ENCODE measurements at places on chromosomes 5 and 9.

DNA sequence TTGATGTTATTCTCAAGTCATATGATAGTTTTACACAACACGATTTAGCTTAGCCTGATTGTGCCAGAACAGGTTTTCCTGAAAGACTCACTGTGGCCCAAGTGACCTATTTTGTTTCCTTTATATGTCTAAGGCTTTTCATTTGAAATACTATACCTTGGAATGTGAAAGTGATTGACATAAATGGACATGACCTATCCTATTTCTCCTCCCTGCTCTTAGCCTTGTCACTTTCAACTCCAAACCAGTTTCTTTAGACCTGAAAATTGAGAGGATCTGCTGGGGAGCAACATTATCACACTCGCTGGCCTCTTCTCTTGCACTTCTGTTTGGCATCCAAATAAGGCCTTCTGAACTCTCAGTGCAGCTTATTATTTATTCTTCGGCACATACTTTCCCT, 496.8 kb downstream of the MAT2B start:
- DNase-seq = no peak

GRCh38 chr9:107755246-107755645, 265.7 kb upstream of the KLF4 start:
- DNase-seq = no peak

GRCh38 chr9:95510709-95511615, 5.8 kb downstream of the PTCH1 start:
- peak; percentile 85 for DNase-seq

GRCh38 chr9:81822967-81823366, 105.3 kb upstream of the SPATA31D4 start:
- DNase-seq = no peak

DNA sequence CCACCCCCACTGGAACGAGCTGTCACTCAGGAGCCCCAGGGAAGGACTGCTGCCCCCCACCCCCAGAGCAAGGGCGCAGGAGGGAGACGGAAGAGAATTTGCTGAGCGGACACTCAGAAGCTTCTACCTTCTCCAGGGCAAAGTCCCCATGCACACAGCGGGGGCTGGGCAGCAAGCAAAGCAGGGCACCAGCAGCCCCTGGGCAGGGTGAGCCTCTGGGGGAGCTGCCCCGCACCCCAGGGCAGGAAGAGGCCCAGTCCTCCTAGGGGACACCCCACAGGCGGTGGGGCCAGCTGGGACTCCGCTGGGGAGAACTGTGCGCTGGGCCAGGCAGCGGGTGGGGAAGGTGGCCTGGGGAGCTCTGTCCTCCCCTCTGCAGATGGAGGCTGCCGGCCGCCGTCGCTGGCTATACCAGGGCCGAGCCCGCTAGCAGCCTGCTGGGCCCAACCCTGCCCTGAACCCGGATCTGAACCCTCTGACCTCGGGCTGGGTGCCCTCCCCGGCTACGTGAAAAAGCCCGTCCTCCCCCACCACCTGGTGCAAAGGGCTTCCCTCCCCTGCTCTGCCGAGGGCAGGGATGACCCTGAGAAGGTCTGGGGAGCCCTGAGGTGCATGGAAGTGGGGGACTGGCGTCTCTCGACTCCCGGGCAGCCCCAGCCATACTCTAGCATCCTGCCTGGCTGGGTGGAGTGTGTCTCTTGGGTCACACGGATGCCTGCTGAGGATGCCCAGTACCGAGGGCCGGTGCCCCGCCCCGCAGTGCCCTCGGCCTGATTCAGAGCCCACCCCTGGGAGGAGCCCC, 597 bp upstream of the SLC34A3 start:
- DNase-seq = no peak

- DNase-seq = no peak
Observed at GRCh38 chr5:149672701-149673476, 57.2 kb upstream of the PPARGC1B start.

GRCh38 chr5:123425431-123425830, 2.2 kb upstream of the CEP120 start:
- DNase-seq = no peak

DNA sequence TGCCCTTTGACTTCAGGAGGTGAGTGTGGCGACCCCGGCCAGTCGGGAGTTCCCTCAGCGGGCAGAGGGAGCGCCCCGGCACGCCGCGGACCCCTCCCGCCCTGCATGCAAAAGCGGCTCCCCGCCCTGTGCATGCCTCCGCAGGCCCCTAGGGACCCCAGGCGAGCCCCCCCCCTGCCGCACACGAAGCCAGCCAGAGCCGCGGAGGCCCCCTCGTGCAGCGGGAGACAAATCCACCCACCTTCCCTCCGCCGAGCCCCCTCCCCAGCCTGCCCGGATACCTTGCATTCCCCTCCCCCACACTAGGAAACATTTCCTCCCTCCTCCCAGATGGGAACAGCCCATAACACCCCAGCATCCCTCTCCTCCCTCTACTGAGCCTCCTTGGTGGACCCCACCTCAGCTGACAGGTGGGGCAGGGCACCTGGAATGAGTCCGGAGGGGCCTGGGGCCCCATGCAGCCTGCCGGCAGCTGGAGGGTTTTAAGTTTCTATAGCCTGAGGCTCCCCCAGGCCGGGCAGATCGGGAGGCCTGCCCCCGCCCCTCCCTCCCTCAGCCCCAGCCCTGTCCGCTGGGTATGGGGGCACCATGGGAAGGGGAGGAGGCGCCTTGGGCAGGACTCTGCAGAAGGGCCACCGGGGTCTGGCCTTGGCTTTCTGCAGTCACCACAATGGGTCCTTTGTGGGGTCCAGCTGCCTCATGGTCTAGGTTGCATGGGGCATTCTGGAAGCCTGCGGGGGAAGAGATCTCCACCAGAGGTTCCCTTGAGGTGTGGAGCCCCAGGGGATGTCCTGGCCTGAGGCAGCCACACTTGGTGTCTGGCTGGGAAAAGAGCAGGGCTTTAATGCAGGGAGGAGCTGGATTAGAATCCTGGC, 601 bp downstream of the ERGIC1 start:
- no peak for DNase-seq

Data from CD4-positive, alpha-beta T cell treated with Interleukin-21 for 1 hour (primary cell).